ENCODE measurements at places on chromosomes 4 and X.

GRCh38 chr4:11537846-11538245 is 109.2 kb upstream of the HS3ST1 start:
- DNase-seq: no peak

DNA sequence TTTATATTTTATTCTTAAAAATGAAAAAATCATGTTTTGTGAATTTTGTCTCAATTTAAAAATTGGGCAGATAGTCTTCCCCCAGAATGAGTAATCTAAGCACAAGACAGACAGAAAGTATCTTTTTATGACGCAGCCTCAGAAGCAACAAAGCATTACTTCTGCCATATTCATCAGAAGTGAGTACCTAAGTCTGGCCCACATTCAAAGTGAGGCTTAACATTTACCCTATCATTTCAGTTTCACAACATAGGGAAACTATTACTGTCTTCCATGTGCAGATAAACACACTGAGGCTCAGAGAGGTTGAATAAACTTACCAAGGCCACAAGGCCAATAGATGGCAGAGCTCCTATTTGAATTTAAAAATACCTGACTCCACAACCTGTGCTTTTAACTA is 4.4 kb upstream of the PRDX4 start:
- DNase-seq: no peak

GRCh38 chr4:168699224-168699878 is 202.5 kb downstream of the PALLD start:
- no peak for DNase-seq

GRCh38 chr4:33349376-33349775 is 2629.2 kb downstream of the PCDH7 start:
- DNase-seq: no peak

DNA sequence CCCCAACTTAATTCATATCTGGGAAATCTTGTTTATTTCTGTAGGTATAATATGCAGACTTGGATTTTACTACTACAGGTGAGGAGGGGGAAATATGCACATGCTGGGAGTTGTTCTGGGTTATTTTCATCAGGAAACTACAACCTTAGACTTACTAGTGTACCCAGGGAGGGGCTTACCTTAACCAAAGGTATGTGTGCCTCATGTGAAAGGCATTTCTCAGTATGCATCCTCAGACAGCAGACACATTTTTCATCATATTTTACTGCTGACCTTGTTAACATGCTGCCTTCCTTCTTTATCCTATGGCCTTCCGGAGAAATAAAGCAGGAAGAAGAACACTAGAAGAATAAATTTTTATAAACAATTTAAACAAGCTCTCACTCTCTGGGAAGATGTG is 214.9 kb downstream of the SPANXN4 start:
- DNase-seq: no peak

DNA sequence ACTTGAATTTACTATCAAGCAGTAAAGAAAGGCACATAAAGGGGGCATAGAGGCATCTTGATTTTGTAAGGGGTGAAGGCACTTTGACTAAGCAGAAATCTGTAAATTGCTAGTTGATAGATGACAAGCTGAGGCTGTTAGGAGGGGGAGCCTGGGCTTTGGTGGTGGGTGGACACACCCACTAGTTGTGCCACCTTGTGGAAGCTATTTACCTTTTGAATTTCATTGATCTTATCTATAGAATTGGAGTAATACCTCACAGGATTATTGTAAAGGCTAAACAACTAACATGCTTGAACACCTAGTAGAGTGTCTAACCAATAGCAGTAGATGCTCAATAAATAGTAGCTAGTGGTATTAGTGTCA is 142.8 kb upstream of the KCNIP4 start:
- no peak for DNase-seq

All from activated CD4-positive, alpha-beta T cell treated with anti-CD3 and anti-CD28 coated beads, Interleukin-2, amount 50 U/mL, for 1 hour (primary cell).